Suprapubic skin (tissue), 4 donors: ENCODE measurements at places on chromosomes 16 and 17. TPM values are rescaled to one million over a fixed set of nuclear protein-coding genes. Genes with fewer than 3 reads are reported as not detected.

Gene GUCY2D
- total RNA-seq = not detected

Gene KRT31
- 98.7 TPM for total RNA-seq

Gene KRTAP4-11
- 23.4 TPM for total RNA-seq

Gene RCVRN
- total RNA-seq = 0.48 TPM

Gene CDH15
- 0.16 TPM for total RNA-seq

Gene ZNF385C
- total RNA-seq = 0.76 TPM

Gene KCNJ18
- total RNA-seq = 15.2 TPM

Gene NPIPA3
- total RNA-seq = not detected

Gene GAST
- total RNA-seq = not detected

Gene PGAP3
- 35.1 TPM for total RNA-seq
